Activated B cell treated with CpG ODN at 0.5 μM for 24 hours (primary cell): ENCODE measurements at places on chromosomes 11 and 22.

- DNase-seq = no peak
Observed at GRCh38 chr11:134559602-134559962, 147.5 kb upstream of the B3GAT1 start.

DNA sequence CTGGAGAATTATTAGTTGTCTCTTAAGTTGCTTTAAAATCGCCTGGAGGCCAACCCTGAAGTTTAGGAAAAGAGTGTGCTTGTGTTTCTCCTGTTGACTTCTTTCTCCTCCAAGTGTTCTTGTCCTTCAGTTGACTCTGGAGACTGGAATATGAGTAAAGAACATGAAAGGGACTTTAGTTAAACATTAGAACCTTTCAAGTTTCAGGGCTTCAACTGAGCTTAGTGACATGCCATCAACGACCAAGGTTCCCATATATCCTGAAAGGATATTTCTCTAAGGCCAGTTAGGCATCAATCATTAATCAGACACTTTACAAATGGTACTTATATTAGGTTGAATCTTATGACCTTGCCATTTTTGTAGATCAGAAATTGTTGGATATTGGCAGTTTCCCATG lies 70.0 kb downstream of the ZNRF3 start:
- DNase-seq = no peak

DNA sequence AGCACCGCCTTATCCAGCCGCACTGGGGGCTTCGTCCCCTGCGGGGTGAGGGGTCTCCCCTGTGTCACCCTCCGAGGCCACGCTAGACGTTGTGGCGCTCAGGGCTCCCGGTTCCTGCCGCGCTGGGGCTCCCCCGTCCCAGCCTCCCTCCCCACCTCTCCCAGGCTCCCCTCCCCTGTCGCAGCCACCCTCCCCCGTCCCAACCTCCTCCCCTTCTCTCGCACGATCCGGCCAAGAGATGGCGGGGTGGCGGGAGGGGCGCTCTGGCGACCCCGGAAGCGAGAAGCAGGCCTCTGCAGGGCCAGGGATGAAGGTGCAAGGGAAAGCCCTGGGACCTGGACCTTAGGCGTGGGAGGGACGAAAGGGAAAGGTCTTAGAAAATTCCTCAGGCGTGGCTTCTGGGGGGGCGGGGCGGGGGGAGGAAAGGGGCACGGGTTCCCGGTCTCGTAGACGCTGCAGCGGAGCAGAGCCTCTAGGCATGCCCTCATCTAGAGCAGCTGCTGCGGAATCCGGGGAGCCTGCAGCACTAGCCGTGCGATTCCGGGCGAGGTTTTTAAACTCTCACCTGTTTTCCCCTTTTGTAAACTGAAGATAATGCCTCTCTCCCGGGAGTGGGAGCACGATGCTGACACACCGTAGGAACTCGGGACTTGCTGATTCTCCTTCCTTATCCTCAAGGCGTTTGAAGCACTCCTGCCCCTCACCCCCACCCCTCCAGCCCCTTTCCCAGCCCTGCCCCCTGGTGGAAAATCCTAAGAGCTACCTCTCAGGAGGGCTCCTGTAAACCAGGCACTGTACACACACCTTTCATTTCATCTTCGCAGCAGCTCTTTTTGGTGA lies 14.4 kb downstream of the KCNJ5 start:
- DNase-seq = peak; percentile 48

DNA sequence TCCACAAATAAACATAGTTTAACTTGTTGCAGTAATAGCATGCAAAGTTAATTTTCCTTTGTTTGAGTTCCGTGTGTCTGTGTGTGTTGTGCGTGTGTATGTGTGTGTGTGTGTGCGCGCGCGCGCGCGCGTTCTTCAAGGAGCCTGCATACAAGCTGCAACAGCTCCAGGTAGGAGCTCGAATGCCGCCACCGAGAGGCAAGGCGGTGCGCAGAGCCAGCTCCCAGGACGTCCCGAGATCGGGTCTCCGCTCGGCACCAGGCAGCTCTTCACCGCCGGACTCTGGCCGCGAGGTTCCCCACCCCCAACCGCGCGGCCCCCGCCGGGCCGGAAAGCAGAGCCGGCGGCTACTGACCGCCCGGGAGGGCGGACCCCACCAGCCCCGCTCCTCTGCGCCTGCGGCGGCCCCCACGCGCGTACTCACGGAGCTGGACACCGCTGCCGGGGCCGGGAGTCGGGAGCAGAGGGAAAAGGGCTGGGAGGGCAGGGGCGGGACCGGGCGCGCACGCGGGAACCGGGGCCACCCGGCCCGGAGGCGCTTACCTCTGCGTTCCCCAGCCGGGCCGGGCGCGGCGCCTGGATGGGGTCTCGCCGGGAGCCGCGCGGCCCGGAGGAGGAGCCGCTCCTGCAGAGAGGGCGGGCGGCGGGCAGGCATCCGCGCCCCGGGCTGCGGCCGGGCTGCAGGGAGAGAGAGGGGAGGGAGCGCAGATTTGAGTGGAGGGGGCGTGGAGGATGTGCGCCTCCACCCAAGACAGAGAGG lies 40.4 kb upstream of the AKIP1 start:
- peak; percentile 16 for DNase-seq

DNA sequence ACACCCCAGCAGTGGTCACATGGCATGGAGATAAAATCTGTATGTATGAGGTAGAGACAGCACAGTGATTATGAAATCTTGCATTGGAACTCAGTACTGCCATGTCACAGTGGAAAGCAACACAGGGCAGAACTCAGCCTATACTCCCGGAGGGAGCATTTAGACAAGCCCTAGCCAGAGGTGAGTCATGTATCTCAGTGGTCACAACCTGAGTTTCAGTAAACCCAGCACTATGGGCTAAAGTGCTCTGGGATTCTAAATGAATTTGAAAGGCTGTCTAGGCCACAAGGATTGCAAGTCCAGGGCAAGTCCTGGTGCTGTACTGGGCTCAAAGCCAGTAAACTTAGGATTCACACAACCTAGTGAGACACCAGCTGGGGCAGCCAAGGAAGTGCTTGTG lies 1717.1 kb upstream of the RAG2 start:
- DNase-seq = no peak

DNA sequence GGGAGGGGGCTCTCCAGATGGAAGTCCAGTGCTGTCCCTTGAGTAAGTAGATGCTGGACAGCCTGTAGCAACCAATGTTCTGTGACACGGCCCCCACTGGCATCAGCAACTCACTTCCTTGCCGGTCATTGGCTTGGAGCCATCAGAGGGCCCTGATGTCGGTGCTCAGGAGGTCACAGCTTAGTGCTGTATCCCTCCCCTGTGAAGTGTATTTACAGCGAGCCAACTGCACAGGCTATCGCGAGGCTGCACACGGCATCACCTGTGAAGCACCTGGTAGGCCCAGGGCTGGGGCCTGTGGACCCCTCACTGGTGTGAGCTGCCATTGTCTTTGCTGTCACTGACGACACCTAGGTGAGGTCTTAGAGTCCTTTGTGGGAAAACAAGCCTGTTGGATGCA lies 13.4 kb upstream of the ACR start:
- DNase-seq = no peak

- DNase-seq = no peak
Observed at GRCh38 chr11:73143126-73143838, 1.2 kb upstream of the FCHSD2 start.

DNA sequence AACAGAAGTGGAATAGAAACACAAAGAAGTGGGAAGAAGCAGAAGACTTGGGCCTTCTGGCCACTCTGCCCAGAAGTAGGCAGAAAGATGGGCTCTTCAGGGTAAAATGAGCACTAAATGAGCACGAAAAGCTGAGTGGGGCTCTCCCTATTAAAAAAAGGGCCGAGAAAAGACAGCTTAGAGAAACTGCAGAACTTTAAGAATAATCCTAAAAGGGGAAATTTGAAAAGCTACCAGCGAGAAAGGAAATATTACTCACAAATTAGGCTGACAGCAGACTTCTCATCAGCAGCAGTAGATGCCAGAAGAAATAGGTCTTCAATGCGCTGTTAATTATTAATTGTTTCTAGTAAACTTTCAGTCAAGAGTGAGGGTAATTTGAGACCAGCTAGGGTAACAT lies 78.2 kb downstream of the UVRAG start:
- DNase-seq = no peak

DNA sequence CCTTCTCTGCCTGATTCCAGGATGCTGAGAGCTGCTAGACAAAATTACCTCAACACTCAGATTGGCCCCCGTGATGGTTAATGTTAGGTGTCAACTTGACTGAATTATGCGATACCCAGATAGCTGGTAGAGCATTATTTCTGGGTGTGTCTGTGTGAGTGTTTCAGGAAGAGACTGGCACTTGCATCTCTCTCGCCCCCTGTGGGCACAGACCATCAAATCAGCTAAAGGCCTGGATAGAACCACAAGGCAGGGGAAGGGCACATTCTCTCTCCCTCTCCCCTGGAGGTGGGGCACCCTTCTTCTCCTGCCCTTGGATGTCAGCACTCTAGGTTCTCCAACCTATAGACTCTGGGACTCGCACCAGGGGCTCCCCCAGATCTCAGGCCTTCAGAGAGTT lies 79.7 kb downstream of the KIRREL3 start:
- DNase-seq = no peak

DNA sequence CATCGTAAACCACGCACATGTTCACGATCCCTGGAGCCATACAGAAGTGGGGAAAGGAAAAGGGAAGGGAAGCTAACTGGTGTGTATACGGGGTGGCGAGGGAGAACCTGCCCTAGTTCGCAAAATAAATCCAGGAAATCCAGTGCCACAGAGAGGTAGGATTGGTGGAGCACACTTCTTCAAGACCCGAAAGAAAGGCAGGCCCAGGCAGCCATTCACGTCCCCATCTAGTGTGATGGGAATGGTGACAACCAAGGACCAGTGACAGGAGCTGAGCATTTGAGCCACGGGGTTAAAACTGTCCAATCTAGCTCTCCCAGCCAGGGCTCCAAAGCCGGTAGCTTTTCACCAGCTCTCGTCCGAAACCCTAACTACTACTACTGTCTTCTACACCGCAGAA lies 53.7 kb downstream of the IGSF9B start:
- no peak for DNase-seq

GRCh38 chr11:15765530-15765929 lies 590.8 kb downstream of the SOX6 start:
- DNase-seq = no peak

- DNase-seq = peak; percentile 16
Observed at GRCh38 chr11:206526-207207, 532 bp downstream of the BET1L start.

DNA sequence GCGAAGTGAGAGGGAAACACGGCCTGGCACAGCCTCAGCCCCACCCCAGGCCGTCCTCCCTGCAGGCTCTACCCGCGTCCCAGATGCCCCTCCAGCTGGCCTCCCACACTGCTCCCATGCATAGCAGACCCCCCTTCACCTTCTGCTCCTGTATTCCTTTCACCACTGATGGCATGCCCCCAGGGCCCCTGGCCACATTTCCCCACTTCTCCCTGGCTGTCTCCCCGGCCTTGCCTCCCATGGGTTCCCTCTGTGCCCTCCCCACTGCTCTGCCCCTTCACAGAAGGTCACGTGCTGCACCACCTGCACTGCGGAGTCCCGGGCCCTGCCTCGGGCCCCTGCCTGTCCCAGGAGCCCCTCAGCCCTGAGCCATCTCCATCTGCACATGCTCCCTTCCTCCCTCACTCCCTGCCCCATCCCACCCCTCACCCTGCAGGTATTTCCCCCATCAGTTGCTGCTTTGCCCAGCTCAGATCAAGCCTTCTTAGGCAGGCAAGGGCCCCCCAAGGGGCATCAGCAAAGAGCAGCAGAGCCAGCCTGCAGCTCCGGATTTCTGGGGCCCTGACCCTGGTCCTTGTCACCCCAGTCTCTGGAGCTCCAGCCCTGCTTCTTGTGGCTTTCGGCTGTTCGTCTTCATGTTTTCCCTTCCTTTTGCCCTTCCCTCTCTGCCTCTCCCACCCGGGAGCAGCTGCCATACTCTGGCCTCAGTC lies 46.4 kb downstream of the GAB4 start:
- DNase-seq = no peak

- no peak for DNase-seq
Observed at GRCh38 chr11:1870721-1871466, 18.0 kb downstream of the LSP1 start.

- no peak for DNase-seq
Observed at GRCh38 chr22:43818981-43819380, 6.9 kb upstream of the EFCAB6 start.

DNA sequence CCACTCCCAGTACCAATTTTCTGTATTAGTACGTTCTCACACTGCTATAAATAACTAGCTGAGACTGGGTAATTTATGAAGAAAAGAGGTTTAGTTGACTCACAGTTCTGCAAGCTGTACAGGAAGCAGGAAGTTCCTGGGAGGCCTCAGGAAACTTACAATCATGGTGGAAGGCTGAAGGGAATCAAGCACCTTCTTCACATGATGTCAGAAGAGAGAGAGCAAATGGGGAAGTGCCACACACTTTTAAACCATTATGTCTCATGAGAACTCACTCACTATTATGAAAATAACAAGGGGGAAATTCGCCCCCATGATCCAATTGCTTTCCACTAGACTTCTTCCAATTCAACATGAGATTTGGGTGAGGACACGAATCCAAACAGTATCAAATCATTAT lies 271.4 kb downstream of the ETS1 start:
- DNase-seq = no peak

DNA sequence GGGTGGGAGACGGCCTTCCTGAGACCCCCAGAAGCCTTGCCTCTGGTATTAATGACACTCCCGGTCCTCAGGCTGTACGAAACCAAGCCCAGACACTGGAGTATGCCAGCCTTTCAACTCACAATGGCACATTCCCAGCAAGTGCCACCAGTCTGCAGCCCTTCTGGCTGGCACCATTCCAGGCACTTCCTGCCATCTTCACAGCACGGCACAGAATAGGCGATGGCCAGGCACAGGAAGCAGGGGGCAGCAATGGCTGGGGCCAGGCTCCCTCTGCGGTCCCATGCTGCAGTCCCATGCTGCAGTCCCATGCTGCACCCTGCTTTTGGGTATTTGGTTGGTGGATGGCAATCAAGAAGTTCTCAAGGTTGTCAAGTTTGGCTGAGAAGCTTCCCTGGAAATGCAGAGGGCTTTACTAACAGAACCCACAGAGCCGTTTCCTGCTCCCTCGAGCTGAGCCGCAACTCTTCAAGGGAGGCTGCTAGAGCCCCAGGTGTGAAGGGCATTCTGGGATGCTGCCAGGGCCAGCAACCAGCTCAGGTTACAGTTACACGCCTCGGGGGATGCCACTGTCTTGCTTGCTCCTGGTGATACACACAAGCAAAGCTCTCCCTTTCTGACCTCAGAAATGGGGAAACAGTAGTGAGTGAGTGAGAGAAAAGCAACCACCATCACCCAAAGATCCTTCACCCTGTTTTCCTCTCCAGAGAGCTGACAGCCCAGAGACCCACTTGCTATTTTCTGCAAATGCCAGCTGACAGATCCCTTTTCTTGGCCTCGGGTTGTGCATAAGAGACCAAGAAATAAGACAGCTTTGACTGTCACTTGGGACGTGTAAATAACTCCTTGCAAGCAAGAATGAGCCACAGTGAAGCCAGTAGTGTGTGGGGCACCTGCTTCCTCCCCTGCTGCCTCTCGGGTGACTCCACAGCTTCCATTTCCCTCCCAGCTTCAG lies 23.9 kb downstream of the LRFN4 start:
- DNase-seq = no peak

- no peak for DNase-seq
Observed at GRCh38 chr11:93895106-93895862, 44.9 kb upstream of the VSTM5 start.

DNA sequence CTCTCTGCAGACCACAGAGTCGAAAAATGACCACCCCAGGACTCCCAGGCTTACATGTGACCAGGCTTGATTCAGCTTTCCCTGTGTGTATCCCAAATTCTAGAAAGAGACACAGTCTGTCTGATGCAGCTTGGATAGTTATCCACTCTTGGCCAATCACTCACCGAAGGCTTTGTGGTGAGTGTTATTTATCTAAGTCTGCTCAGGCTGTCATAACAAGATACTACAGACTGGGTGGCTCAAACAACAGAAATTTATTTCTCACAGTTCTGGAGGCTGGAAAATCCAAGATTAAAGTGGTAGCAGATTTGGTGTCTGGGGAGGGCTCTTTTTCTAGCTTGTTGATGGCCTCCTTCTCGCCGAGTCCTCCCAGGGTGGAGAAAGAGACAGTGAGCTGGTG lies 63.2 kb downstream of the ZBTB16 start:
- DNase-seq = no peak
